Muscle of arm (tissue), 14 donors: ENCODE measurements at places on chromosomes 13 and 19.

GRCh38 chr19:867855-868457 lies 8.5 kb downstream of the CFD start:
- DNase-seq = no peak

DNA sequence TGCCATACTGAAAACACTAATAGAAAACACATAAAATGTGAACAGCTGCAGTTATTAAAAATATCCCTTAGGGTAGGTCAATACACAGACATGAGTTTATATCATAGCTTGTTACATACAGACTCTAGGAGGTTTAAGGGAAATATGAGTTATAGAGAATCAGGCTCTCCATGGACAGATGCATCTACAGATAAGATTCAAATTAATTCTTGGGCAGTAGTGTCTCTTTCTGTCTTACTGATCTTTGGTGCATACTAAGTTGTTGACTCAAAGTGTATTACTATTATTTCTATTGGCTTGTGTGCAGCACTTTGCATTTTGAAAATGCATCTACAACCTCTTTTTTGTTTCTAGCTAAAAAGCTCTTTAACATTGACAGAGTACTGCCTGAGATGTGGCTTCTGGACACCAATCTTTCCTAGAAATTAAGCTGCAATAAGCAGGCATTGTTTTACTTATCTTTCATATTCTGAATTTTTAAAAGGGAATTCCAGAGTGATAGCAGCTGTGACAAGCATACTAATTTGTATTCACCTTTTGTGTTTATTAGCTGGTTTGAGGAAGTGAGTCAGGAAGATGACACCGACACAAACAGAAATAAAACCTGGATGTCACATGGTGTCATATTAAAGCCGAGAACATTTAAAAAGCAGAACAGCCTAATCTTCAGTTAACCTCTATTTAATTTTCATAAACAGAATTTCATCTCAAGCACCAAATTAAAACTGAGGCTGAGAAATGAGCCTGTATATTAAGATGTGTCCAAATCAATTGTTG lies 399.0 kb downstream of the PCDH9 start:
- DNase-seq = no peak

DNA sequence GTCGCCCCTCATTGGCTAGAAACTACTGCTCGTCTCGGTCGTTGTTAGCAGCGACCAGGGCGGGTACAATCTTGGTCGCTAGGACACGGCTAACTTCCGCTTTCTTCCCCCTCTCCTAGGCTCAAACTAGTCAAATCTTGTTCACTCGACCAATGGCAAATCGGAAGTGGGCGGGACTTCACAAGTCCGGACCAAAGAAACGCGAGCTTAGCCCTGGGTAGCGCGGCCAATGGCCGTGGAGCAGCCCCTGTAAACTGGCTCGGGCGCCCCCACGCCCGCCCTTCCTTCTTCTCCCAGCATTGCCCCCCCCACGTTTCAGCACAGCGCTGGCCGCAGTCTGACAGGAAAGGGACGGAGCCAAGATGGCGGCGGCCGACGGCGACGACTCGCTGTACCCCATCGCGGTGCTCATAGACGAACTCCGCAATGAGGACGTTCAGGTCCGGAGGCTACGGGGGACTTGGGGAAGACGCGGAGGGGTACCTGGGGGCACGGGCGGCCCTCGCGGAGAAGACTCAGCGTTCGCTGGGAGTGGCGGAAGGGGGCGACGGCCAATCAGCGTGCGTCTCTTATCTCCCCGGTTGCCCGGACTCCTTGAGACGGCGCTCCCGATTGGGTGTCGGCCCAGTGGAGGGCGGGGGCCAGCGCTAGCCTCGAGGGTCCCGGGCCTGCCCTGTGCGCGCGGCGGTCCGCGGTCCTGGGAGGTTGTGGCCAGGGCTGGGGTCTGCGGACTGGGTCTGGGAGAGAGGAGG lies at the start of gene PPP2R1A:
TSS of gene PPP2R1A (plus strand) at position 318 of the 752 bp plus-strand sequence. CDS start at position 363, 45 bp downstream.
- DNase-seq = peak; percentile 100

GRCh38 chr19:289651-290371 lies 1.4 kb downstream of the PLPP2 start:
- DNase-seq = no peak

GRCh38 chr13:42057918-42058530 lies 9.6 kb downstream of the DGKH start:
- no peak for DNase-seq

DNA sequence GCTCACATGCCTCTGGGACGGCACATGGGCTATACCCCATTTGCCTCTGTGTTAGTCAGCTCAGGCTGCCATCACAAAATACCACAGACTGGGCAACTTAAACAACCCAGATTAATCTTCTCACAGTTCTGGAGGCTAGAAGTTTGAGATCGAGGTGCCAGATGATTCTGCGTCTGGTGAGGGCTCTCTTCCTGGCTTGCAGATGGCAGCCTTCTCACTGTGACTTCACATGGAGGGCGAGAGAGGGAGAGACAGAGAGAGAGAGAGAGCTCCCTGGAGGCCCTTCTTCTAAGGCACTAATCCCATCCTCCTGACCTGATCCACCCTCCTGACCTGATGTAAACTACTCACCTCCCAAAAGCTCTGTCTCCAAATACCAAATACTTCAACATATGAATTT lies 55.0 kb downstream of the GPR12 start:
- DNase-seq = no peak

DNA sequence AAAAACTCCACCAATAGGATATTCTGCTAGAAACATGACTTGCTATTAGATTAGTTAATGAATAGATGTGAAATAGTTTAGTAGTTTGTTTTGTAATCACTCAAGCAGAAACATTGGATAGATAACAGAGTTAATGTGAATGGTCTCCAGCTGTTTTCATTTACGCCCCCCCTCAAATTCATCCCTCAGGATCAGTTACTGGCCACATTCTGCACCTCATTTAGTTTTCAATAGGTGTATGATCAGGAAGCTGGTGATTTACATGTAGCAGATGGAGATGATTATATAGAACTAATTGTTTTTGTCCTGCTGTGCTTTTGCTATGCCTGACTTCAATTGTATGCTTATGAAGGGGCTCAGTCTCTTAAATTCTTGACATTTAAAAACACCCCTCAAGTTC lies 759.0 kb downstream of the SLITRK6 start:
- DNase-seq = no peak

- DNase-seq = no peak
Observed at GRCh38 chr19:14576363-14576762, 4.5 kb upstream of the NDUFB7 start.

DNA sequence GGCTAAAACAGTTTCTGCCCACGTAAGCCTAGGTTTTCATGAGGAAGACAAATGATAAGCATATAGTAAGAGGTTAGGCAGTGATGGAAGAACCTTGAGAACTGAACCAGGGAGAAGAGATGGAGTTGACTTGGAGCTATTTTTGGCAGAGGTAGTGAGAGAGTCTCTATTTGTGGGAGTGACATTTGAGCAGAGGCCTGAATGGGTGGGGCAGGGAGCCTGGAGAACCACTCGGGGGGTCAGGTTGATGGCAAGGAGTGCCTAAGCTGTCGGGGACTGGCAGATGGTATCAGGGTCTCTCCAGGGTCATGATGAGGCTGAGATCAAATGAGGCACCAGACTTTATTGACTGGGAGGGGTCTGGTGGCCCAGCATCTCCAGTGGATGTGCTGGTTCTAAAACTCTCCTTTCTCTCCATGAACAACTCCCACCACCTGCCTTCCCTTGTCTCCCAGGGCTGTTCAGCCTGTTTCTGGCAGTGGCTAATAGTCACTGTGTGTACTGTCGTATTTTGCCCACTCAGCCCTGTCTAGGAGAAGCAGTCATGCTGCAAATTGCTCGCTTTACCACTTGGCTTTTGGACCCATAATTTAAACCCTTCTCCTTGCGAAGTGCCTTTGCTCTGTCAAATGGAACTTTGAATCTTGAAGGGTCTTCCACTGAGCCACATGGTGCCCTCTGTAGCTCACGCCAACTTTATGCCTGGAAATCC lies 3.6 kb downstream of the MAU2 start:
- no peak for DNase-seq

DNA sequence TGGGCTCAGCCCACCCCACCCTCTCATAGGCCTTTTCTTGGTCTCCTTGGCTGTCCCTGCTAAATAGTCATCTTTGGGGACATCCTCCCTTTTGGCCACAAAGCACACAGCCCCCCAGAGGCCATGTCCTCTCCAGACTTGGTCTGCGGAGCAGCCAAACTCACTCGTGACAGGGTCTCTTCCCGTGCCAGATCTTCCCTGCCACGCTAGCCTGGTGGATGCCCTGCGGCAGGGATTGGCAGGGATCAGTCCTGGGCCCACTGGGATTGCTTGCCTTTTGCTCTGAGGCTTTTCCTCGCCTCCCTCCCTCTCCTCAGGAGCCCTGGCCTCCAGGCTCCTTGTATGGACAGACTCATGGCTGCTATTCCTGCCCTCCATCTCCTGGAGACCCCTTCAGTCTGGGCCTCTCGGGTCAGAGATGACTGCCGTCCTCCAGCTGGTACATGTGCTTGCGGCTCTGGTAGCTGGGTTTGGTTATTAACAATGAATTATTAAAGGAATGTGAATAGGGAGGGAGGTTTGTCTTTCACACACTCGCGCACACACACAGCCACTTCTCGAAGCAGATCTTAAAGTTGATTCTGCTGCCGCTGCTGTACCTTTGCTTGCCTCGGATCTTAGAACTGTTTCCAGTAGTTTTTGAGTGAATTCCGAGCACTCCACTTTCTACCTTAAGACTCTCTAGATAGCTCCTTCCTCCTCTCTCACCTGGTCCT lies 45.1 kb downstream of the NFIX start:
- DNase-seq = no peak

DNA sequence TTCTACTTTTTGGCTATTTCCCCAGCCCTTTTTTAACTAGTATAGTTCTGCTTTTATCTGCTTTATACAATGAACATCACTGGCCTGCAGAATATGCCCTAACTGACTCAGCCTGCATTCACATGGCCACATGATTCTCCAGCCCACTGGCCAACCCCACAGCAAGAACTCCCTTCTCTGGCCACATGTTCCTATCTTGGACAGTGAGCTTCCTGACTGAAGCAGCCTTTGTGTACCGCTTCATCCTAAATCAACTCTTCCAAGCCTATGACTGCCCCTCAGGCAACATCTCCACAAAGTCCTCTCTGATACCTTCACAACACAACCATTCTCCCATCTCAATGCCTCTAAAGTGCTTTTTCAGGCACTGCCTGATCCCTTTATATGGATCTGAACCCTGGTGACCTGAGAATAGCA lies 214.1 kb downstream of the COL4A1 start:
- no peak for DNase-seq

DNA sequence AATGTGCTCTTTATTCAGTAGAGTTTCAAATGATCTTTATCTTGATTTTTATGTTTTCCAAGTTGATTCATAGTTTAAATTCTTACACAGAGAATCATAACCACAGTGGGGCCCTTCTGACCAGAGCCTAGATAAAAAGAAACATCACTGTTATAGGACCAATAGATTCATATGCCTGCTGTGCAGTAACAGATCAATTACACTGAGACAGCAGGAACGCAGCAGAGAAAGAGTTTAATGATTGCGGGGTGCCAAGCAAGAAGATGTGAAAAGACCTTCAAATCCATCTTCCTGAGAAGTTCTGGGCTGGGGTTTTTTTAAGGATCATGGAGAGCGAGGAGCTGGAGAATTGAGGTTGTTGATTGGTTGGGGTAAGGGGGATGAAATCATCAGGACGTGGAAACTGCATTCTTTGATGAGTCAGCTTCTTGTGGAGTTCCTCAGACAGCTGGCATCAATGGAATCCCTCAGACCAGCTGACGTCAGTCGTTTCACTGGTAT lies 346.6 kb downstream of the TBC1D4 start:
- no peak for DNase-seq

DNA sequence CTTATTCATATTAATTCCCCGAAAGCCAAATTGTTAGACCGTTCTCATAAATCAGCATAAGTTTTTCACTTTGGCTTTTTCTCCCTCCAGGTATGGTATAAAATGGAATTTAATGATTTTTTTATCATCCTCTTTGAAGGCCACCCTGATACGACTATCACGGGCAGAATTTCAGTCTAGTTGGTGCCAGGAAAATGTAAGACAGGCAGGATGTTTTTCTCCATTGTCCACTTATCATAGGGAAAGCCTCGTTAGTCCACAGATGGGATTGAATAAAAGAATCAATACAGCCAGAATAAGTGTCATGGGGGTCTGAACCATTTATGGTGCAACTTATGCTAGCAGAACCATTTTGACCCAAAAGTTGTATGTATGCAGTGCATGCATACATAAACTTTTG lies 566.0 kb upstream of the ARGLU1 start:
- DNase-seq = no peak

- no peak for DNase-seq
Observed at GRCh38 chr19:2719920-2720776, 1.0 kb downstream of the DIRAS1 start.

DNA sequence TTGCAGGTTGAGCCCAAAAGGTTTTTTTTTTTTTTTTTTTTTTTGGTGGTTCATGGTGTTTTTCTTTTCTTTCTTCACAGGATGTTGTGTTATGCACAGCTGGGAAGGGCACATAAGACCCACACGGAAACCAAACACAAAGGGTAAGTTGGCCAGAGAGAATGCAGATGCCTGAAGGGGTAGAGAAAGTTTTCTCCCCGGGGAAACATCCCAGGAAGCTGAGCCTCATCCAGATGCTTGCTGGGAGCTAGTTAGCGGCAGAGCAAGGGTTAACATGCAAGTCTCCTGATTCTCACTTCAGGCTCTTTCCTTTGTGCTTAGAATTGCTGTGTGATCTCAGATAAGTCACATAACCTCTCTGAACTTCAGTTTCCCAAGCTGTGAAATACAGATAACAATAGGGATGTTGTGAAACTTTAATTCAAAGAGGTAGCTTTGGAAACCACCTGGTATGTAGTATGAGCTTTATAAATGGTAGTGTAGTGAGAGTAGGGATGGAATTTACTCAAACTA lies 3.1 kb downstream of the ADGRE1 start:
- no peak for DNase-seq

DNA sequence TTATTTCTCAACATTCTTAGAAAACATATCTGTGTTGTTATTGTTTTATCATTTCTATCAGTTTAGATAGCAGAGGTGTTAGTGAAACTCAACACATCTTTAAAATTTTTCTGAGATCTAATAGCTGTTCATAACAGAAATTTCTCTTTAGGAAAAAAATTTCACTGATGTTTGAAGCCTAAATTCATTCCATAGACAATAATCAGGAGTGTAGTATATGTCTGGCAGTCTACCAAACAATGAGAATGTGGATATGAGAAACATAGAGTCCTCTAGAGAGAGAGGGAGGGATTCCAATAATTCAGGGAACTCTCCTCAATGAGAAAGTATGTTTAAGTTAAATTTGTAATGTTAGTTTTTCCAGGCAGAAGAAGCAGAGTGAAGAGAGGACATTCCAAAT lies 118.2 kb upstream of the EDNRB start:
- DNase-seq = peak; percentile 56

GRCh38 chr19:4409123-4409933 lies 6.9 kb downstream of the CHAF1A start:
- no peak for DNase-seq

GRCh38 chr19:2291185-2291751 lies 9.3 kb upstream of the PEAK3 start:
- DNase-seq = no peak

- no peak for DNase-seq
Observed at GRCh38 chr19:19423322-19423721, 17.8 kb downstream of the GATAD2A start.
